CD8-positive, alpha-beta memory T cell (primary cell): ENCODE measurements at places on chromosomes 12 and 14. TPM values are rescaled to one million over a fixed set of nuclear protein-coding genes. Genes with fewer than 3 reads are reported as not detected.

PMCH gene
- 2.1 TPM for total RNA-seq

HELB gene
- total RNA-seq: 14.2 TPM

SPRYD4 gene
- total RNA-seq: 3.9 TPM

HCAR2 gene
- total RNA-seq: not detected

DNA sequence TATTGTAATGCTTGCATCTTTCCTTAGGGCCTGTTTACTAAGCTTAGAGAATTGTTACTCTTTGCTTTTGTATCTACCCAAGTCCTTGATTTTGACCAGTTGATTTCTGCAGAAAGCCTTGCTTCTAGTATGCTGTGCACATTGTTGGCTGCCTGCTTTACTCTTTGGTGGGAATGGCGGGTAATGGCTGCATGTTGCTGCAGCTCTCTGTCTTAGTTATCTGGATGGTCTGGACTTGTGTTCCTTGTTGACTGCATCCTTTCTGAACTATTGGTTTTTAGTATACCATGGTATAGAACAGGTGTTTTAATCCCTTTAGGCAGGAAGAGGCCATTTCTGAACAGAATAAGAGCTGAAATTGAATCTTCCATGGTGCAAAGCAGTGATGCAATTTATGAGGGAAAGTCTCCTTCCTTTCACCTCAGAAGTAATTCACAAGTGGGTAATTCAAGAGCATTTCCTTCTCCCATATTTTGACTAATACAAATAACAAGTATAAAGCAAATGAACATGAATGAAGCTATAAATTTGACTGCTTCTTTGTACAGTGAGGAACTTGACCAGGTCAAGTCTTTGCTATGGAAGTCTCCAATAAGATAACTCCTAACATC lies 466.4 kb downstream of the NPAS3 start:
- no peak for DNase-seq

DNA sequence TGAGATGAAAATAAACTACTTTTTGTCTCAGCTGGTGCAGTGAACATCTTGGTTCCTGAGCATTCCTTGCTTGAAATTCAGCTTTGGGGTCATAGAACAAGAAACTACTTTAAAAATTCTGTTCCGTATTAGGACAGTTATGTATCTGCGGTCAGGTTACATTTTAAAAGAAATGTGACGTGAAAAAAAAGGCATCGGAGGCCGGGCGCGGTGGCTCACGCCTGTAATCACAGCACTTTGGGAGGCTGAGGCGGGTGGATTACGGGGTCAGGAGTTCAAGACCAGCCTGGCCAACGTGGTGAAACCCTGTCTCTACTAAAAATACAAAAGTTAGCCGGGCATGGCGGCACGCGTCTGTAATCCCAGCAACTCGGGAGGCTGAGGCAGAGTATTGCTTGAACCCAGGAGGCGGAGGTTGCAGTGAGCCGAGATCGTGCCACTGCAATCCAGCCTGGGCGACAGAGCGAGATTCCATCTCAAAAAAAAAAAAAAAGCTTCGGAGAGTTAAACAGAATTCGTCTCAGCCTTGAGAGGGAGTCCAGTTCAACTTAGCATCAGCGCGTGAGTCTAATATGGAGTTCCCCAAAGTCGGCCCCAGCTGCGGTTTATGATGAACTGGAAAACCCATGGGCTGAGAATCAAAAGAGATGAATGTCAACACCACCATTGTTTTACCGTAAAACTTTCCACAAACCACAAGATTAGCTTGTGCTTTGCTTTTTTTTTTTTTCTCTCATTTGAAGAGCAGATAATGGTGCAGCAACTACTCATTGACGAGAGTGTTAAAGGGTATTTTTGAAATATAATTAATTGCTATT lies 2.1 kb upstream of the SLC2A13 start:
- no peak for DNase-seq

GRCh38 chr12:78672033-78672432 lies 192.5 kb upstream of the SYT1 start:
- no peak for DNase-seq

DNA sequence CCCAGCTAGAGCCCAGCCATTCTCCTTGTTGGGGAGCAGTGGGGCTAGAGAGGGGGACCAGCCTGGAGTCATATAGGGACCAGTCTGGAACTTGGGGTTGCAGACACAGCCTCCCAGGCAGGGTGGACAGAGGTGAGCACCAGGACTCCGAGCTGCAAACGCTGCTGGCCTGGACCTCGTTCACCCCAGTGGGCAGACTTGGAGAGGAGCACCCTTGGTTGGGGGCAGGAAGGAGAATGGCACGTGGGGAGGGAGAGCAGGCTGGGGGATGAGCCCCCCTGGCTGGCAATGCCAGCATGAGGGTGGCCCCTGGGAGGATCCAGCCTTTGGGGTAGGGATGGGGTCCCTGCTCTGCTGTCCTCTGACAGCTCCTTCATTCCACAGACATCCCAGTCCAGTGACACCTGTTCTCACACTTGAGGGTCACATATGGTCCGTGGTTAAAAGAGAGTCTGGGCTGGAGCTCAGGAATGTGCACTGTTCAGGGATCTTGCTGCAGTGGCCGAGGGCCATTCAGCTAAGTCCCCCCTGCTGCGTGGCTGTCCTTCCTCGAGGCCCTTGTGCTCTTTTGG lies 2.8 kb downstream of the LBHD2 start:
- DNase-seq: no peak

DNA sequence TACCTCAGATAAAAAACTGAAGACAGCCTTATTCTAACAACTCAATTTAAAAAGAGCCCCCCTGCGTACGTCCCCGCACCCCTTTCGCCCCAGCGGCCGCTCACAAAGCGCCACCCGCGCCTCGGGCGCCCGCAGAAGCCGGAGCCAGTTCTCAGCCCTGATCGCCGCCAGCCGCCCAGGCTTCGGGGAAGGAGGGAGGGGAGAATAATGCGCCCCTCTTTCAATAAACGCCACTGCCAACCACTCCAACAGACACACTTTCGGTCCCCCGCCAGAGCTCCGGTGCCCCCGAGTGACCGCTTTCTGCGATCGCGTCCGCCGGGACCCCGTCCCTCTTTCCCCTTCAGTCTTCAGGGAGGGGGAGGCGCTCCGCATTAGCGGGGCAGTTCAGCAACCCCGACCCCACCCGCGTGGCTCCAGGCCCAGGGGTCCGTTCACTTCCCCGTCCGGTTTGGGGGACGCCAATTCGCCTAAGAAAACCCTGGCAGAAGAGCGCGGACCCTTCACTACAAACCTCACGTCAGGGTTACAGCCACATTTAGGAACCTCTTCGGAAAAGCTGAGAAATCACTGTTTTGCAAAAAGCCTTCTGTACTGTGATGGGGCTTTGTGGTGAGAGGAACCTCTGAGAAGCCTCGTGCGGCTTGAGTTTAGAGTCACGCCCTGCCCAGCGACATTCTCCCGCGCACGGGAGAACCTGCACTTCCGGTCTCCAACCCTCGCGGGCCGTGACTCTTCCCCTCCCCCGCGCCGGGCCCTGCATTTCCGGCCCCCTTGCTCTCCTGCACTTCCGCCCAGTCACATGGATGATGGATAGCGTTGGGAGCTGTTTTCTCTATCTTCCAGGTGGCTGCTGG lies 18.7 kb downstream of the FOXG1 start:
- no peak for DNase-seq

- DNase-seq: no peak
These were observed 48.6 kb upstream of the GTF2A1 start for GRCh38 chr14:81269100-81269978.

GRCh38 chr14:21106498-21107282 lies 5.8 kb downstream of the TMEM253 start:
- peak; percentile 81 for DNase-seq

DNA sequence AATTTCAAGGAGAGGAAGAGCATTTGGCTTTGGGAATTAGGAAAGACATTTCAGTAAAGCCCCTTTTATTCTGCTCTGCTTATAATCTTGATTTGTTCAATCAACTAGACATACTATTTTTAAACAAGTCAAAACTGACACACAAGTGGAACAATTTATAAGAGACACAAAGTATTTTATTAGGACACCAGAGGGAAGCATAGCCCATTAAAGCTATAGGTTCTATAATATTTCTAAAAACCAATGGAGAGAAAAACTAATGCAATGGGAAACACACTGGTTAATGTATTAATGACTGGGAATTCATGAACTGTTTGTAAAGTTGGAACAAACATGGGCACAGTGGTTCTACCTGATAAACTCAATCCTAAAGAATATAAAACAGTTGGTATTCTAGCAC lies 15.3 kb upstream of the CERS5 start:
- DNase-seq: no peak
